ENCODE measurements at places on chromosomes 5 and 9.

DNA sequence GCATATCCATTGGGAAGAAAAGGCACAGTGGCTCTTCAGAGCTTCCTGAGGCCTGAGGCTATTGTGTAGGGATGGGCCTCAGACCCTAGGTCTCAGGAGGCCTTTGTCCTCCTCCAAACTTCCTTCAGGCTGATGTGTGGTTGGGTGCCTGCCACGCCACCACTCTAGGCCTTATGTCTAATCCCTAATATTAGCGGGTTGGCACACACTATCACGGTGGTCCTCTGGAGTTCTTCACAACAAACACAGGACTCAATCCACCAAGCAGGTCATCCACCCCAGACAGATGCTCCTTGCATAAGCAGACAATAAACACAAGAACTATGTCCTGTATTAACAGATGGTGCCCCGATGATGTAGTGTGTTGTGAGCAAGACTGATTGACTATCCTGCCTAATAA lies 31.0 kb upstream of the FSTL4 start:
- DNase-seq, result no peak

DNA sequence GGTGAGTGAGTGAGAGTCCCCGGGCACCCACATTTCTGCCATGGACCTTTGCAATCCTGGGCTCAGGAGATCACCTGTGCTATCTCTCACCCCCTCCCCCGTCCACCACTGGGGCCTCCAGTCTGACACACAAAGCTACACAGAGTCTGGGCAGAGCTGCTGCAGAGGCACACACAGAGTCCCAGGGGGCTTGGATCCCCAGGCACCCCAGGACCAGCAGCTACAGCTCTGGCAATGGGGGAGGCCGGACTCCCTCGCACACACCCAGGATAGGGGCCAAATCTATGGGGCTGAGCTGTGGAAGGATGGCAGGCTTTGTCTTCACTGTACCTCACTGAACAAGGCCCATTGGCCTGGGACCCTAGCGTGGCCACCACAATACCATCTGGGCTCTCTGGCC lies 328.8 kb downstream of the MAN2A1 start:
- no peak for DNase-seq

- no peak for DNase-seq
Measured at GRCh38 chr5:174501461-174502069, 222.8 kb upstream of the MSX2 start.

DNA sequence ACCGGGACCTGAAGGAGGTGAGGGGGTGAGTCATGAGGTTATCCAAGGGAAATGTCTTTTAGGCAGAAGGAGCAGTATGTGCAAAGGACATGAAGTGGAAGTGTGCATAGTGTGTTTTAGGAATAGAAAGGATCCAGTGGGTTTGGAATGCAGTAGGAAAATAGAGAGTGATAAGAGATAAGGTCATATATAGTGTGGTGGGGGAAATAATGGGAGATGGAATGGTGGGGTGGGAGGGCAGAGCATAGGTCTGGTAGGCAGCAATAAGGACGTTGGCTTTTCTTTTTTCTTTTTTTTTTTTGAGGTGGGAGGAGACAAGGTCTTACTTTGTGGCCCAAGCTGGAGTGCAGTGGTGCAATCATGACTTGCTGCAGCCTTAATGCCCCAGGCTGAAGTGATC lies 17.8 kb downstream of the SNX24 start:
- DNase-seq, result no peak

- DNase-seq, result no peak
Measured at GRCh38 chr5:132321109-132321721, 27.0 kb downstream of the SLC22A4 start.

- no peak for DNase-seq
Measured at GRCh38 chr5:14429101-14430050, 152.2 kb upstream of the OTULINL start.

DNA sequence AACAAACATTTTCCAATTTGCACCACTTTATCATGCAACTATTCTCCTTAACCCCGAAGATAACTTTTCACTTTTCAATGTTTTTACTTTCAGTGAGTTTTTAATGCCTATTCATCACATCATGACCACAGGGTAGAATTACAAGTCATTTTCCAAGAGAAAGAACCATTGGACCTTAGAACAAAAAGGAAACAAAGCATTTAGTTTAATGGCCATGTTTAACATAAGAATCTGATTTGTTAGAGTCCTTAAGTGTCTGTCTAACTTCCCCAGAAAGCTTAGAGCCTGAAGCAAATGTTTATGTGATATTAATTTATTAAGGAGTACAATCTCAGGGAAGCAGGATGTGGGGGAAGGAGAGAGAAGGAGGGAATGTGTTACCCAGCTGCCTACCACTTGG lies 325.8 kb upstream of the RIOK2 start:
- DNase-seq, result no peak

GRCh38 chr5:111856876-111857466 lies 100.0 kb upstream of the NREP start:
- no peak for DNase-seq

DNA sequence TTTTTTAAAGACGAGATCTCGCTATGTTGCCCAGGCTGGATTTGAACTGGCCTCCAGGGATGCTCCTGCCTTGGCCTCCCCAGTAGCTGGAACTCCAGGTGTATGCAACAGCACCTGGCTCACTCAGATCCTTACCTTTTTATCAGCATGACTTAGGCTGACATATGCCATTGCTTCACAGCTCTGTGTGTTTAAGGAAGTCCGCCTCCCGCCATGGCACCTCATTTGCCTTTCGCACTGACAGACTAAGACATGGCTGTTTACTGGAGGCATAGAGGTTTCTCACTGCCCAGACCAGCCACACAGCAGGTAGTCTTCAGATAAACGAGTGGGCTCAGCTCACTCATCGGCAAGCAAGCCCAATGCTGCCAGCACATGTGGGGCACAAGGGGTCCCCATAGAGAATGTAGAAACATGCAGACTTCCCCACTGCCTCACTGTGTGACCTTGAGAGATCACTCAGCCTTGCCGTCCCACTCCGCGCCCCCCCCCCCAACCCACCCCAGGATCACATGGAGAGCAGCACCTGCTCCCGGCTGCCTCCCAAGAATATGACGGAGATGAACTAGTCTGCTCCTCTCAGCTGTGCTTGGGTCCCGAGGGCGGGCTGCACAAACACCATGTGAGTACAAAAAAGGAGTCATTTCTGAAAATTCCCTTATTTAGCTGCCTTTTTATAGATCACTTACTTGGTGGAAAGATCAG lies 62.8 kb downstream of the DCP2 start:
- no peak for DNase-seq

All from stimulated activated CD4-positive, alpha-beta T cell treated with anti-CD3 and anti-CD28 coated beads, TNF-alpha, amount 100 ng/mL, for 24 hours (primary cell).